ENCODE measurements at places on chromosomes 12 and 14. TPM values are rescaled to one million over a fixed set of nuclear protein-coding genes. Genes with fewer than 3 reads are reported as not detected.
A peak's percentile ranks its signal among the peaks of the same experiment; 100 is the strongest.

DNA sequence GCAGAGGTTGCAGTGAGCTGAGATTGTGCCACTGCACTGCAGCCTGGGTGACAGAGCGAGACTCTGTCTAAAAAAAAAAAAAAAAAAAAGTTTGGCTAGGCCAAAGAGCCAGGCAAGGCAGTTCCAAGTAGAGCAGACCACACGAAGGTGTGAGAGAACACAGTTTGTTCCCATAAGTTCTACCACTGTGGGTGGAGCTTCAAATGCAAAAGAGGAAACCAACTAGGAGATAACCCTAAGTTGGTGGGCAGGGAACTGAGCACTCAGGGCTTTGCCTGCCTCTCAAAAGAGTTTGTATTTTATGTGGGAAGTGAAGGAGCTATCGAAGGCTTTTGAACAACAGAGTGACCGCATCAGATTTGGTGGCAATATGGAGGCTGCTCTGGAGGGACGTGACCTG is 15.1 kb downstream of the SOCS2 start:
- H3K27me3 ChIP-seq: no peaks in the 10 kb centered on the region
- H3K4me3 ChIP-seq: no peak overlapping the region

GRCh38 chr12:29282031-29282816 is 98.7 kb downstream of the ERGIC2 start:
- H3K4me1 ChIP-seq: no peaks in the 10 kb centered on the region
- no peak overlapping the region for H3K4me3 ChIP-seq
- DNase-seq: no peak
- H3K27me3 ChIP-seq: no peaks in the 10 kb centered on the region
- H3K36me3 ChIP-seq: no peaks in the 10 kb centered on the region

GRCh38 chr14:81480741-81481140 is 52.9 kb downstream of the SEL1L start:
- no peaks in the 10 kb centered on the region for H3K4me1 ChIP-seq
- no peak for DNase-seq
- H3K27me3 ChIP-seq: no peaks in the 10 kb centered on the region
- H3K36me3 ChIP-seq: no peaks in the 10 kb centered on the region
- H3K4me3 ChIP-seq: no peak overlapping the region
- no peak overlapping the region for H3K27ac ChIP-seq

- peak; percentile 38 for DNase-seq
- H3K27ac ChIP-seq: no peak overlapping the region
- H3K4me3 ChIP-seq: no peak overlapping the region
- H3K4me1 ChIP-seq: no peaks in the 10 kb centered on the region
Observed at GRCh38 chr14:71206766-71207371, 299.6 kb downstream of the PCNX1 start.

- H3K36me3 ChIP-seq: no peaks in the 10 kb centered on the region
- no peaks in the 10 kb centered on the region for H3K27me3 ChIP-seq
- H3K4me3 ChIP-seq: no peak overlapping the region
- peak; percentile 63 for DNase-seq
- H3K27ac ChIP-seq: peak overlapping the region; percentile 84
Observed at GRCh38 chr12:108826101-108826806, 31.1 kb downstream of the SSH1 start.

DNA sequence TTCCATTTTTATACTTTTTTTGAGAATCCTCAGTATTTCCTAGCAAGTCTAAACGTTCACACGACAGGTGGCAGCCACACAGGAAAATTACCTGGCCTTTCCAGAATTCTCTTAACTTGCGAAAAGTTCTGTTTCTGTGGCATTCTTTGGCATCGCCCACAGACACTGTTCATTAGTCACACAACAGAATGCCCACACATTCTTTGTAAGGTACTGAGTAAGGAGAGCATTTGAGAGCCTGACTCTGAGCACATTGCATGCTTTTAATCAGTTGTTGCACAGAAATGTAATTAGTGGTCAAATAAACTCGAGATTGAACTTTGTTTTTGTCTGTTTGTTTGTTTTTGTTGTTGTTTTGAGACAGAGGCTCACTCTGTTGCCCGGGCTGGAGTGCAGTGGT is 52.4 kb downstream of the LMNTD1 start:
- no peaks in the 10 kb centered on the region for H3K36me3 ChIP-seq
- no peaks in the 10 kb centered on the region for H3K4me1 ChIP-seq
- no peak overlapping the region for H3K27ac ChIP-seq
- no peaks in the 10 kb centered on the region for H3K27me3 ChIP-seq
- no peak overlapping the region for H3K4me3 ChIP-seq

GRCh38 chr14:75125617-75126016 is 1.2 kb downstream of the NEK9 start:
- H3K4me1 ChIP-seq: no peaks in the 10 kb centered on the region
- no peaks in the 10 kb centered on the region for H3K36me3 ChIP-seq
- H3K27ac ChIP-seq: peak overlapping the region; percentile 94
- DNase-seq: no peak

DNA sequence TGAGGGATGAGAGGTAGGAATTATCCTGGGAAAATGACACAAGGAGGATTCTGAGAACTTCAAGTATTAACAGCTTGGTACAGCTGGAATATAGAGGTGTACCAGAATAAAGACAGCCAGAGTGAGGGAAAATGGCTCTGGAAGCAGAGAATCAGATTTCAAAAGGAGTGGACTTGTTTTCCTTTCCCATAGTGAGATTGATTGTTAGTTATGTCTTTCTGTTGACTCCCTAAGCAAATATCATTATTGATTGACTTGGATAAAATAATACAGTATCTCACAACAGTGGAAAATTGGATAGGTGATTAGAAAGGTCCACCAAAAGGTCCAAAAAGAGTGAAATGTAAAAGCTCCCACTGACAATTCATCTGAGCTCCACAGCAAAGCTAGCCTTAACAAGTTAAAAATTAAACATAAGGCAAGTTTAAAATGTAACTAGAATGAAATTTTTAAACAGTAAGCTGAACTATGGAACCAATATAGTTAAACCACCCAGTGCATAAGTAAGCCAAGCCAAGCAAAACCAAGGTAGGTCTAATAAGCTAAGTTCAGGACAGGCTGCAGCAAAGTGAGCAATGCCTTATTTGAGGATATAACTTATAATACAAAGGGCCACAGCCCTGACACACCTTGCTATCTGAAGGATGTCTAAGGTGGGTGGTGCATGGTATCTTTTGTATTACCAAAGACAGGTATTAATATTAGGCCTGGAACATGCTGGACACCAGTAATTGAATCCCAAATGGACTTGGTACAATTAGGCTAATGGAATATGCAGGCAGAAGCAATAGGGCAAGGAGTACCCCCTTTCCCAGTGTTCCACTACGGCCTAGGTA is 21.8 kb downstream of the ENTPD5 start:
- H3K4me1 ChIP-seq: no peaks in the 10 kb centered on the region
- H3K36me3 ChIP-seq: no peaks in the 10 kb centered on the region
- H3K4me3 ChIP-seq: no peak overlapping the region
- H3K27ac ChIP-seq: no peak overlapping the region

GRCh38 chr12:65570451-65571130 is 253.7 kb upstream of the HMGA2 start:
- H3K4me1 ChIP-seq: no peaks in the 10 kb centered on the region
- H3K27ac ChIP-seq: no peak overlapping the region
- H3K36me3 ChIP-seq: no peaks in the 10 kb centered on the region
- DNase-seq: no peak
- no peak overlapping the region for H3K4me3 ChIP-seq

GRCh38 chr12:13085968-13086686 is 17.3 kb downstream of the GSG1 start:
- no peak overlapping the region for H3K27ac ChIP-seq
- H3K4me3 ChIP-seq: no peak overlapping the region
- no peaks in the 10 kb centered on the region for H3K36me3 ChIP-seq

DNA sequence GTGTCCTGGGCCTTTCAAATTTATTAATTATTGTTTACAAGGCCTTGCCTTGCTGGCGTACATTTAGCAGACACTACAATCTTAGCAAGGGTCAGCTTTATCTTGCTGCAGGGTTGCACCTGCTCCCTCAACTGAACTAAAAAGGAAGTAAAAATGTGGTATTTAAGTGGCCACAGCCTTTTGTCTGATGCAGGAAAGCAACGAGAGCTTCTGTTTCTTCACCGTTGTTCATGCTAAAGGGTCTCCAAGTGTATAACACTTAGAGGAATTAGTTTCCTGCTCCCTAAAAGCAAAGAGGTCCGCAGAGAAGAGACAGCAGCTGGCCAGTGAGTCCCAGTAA is 62.8 kb upstream of the EGLN3 start:
- no peaks in the 10 kb centered on the region for H3K36me3 ChIP-seq
- no peak for DNase-seq
- no peaks in the 10 kb centered on the region for H3K4me1 ChIP-seq
- no peak overlapping the region for H3K27ac ChIP-seq
- H3K4me3 ChIP-seq: no peak overlapping the region
- no peaks in the 10 kb centered on the region for H3K27me3 ChIP-seq

DNA sequence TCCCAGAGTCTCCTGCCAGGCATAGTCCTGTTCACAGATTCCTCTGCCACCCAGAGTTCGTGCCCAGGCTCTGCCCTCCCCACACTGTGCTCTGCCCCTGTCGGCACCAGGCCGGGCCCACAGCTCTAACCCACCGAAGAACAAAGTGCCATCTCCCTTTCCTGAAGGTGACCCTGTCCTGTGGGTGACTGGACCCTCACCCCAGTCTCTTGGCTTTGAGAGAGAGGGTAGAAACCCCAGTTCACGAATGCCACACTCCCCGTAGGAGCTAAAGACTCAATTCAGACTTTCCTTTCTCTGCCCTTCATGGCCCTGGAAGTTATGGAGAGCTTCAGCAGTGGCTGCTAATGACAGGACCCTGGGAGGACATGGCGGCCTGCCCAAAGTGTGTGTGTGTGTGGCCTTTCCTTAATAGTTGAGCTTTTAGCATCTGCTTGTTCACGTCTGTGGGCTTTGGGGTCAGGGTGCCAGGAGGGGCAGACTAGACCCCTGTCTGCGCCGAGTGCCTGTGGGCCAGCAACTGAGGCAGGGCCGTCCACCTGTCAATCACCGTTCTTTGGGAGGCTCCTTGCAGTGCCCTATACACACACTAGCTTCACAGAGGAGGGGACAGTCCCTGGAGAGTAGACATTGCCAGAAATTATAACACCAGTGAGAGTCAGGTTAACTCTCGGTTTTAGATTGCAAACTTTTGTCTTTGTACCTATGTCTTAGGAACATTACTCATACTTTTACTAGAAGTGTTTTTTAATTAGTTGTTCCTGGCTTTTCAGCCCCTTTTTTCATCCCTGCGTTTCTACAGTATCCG is 84.6 kb upstream of the DYNC1H1 start:
- DNase-seq: no peak
- H3K4me3 ChIP-seq: no peak overlapping the region
- H3K27ac ChIP-seq: no peak overlapping the region
- H3K36me3 ChIP-seq: no peaks in the 10 kb centered on the region
- peaks cover 3% of the 10 kb centered on the region for H3K4me1 ChIP-seq
- H3K27me3 ChIP-seq: no peaks in the 10 kb centered on the region

DNA sequence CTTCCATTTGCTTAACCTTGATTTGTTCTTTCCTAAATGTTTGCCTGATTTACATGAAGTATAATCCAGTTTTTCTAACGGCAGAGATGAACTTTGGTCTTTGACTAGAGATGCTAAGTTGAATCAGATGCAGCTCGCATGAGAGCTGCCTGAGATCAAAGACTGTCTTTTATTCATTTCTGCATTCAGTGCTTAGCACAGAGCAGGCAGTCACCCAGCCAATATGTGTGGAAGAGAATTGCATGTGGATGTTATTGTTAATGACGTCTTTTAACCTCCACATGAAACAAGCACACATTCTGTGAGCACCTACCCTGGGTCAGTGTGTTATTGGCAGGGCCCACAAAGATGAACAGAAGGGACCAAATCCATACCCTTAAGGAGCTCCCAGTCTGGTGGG is 99.2 kb downstream of the SLC5A8 start:
- no peak for DNase-seq
- H3K36me3 ChIP-seq: no peaks in the 10 kb centered on the region
- no peak overlapping the region for H3K4me3 ChIP-seq
- no peaks in the 10 kb centered on the region for H3K27me3 ChIP-seq

DNA sequence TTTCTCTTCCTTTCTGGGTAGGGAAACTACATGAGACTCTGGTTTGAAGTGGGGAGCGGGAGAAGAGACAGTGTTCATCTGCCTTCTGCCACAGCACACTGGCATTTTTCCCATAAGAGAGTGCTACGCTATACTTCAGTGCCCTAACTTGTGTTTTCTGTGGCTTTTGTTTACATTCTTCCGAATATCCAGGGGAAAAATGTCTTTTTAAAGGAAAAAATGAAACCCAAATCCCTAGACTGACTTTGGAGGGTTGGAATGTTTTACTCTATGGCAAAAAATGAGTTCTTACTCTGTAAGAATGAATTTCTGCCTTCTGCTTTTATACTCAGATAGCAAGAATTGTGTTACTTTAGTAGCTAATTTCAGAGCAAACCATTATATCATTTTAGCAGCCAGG is 88.1 kb upstream of the TMEM263 start:
- no peaks in the 10 kb centered on the region for H3K36me3 ChIP-seq
- H3K27ac ChIP-seq: no peak overlapping the region
- H3K4me3 ChIP-seq: no peak overlapping the region
- H3K4me1 ChIP-seq: no peaks in the 10 kb centered on the region

DNA sequence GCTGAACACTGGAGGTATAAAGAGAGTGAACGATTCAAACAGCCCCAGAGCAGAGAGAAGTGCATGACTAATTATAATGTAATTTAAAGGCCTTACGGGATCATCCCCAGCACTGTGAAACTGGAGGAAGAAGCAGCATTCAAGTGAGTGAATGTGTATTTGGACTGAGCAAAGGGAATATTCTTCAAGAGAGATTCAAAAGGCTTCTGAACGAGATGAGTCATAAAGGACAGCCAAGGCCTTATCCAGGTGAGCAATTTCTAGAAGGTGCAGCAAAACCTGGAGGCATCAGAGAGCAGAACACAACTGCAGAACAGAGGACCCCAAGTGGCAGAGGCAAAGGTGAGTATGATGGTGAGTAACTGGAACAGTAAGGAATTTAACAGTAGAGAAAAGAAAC is 127.2 kb downstream of the BCAT1 start:
- H3K4me1 ChIP-seq: peaks cover 3% of the 10 kb centered on the region
- H3K4me3 ChIP-seq: no peak overlapping the region
- DNase-seq: no peak
- H3K36me3 ChIP-seq: peaks cover 4% of the 10 kb centered on the region
- no peaks in the 10 kb centered on the region for H3K27me3 ChIP-seq

DNA sequence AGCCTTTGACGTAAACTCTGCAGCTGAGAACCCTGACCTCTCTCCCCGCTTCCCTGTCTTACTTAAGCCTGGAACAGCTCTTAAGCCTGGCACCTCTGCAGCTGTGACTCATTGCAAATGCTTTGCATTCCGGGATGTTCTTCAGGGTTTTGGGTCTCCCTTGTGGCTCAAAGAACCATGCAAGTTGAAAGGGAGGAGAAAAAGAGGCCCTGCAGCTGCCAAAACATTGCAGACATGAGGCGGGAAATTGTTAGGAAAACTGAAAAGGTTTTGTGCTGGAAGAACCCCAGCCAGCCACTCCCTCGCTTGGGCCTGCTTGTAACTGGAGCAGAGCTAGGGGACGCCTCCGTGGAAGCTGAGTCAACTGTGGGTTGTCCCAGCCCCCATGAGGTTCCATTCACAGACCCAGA is 60.2 kb upstream of the FERMT2 start:
- peak; percentile 85 for DNase-seq
- H3K27ac ChIP-seq: peak overlapping the region; percentile 67
- no peaks in the 10 kb centered on the region for H3K4me1 ChIP-seq
- no peaks in the 10 kb centered on the region for H3K27me3 ChIP-seq

Gene NTF3
- not detected for total RNA-seq

Gene APOF
- total RNA-seq: not detected

Gene ACOT2
- 48.8 TPM for total RNA-seq

Gene SDR9C7
- total RNA-seq: not detected

Gene ART4
- 3.7 TPM for total RNA-seq

Gene C3AR1
- 23.8 TPM for total RNA-seq

Gene UNC79
- total RNA-seq: not detected

Gene HEBP1
- 64.4 TPM for total RNA-seq

Gene TSPAN9
- 47.9 TPM for total RNA-seq

Gene SMOC1
- total RNA-seq: not detected

Gene IL31
- not detected for total RNA-seq

Gene SYCP3
- total RNA-seq: not detected

All from uterus (tissue), 4 donors.